ENCODE measurements at places on chromosomes 13 and 19.

DNA sequence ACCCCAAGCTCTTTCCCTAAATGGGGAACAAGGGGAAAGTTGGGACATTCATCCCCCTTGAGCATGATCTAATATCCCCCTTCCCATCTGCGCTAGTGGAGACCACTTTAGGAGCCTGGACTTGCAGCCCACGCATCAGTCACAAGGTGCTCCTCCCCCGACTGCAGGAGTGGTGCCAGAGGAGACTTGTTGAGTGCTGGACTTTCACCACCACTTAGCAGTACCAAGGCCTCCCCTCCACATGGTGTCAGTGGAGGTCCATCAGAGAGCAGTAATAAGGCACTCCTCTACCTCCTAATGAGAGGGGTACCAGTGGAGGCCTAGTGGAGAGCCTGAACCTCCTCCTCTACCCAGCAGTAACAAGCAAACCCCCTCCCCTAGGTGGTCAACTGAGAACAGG, 22.5 kb downstream of the CAB39L start:
- DNase-seq = no peak

- DNase-seq = no peak
Measured at GRCh38 chr13:41203810-41204209, 9.4 kb upstream of the KBTBD7 start.

GRCh38 chr13:29059800-29060199, 239.7 kb downstream of the MTUS2 start:
- DNase-seq = no peak

DNA sequence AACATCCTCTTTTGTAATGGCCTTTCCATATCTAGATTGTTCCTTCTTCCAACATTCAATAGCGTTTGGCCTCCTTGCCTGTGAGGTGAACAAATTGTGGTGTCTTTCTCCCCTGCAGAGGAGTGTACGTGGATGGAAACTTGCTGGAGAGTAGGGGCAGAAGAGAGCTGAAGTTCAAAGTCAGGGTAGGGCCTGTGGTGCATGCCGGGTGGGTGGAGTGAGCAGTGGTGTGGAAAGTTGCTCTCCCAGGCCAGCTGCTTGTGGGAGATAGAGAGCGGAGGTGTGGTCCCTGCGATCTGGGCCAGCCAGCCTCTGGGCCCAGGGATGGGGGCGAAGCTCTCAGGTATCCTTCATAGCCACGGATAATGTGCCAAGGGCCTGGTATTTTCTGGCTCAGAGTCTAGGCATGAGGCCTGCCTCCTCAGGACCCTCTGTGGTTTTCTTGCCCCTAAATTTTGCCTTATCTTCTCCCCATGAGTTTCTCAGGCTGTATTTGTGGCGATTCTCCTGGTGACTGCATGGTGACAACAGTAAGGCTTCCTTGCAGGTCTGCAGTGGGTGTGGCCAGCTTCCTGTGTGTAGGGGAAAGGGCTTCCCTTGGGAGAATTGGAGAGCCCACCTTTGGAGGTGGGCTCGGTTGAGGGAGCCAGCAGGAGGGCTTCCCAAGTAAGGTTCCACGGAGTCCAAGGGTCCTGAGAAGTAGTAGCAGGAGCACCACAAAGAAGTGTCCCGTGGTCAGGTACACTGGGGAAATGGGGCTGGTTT, 6.7 kb downstream of the RGCC start:
- no peak for DNase-seq

DNA sequence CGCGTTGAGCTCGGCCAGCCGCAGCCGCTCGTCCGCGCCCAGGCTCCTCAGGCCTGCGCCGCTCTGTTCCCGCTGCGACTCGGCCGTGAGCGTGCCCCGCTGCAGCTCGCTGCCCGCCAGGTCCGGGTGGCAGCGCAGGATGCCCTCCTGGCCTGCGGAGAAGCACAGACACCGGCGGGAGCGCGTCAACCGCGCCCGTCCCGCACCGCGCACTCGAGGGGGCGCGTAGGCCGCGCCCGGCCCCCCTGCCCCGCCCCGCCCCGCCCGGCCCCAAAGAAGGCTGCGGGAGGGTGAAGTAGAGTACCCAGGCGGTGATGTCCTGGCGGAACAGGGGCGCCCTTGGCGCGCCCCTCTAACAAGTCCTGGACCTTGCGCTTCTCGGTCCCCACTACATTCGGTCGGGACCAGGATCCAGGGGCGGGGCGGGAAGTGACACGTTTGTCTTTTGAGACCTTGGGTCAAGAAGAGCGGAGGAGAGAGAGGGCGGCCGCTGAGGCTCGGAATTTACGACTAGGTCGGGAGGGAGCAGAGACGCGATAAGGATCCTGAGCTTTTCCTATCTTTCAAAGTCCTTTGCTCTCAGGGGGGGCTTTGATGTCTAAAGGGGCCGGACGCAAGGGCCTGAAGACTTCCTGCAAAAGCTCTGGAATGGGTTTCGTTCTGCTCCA, 9.3 kb upstream of the CDX2 start:
- DNase-seq = no peak

GRCh38 chr13:99486996-99487395, 14.3 kb upstream of the TM9SF2 start:
- DNase-seq = no peak

DNA sequence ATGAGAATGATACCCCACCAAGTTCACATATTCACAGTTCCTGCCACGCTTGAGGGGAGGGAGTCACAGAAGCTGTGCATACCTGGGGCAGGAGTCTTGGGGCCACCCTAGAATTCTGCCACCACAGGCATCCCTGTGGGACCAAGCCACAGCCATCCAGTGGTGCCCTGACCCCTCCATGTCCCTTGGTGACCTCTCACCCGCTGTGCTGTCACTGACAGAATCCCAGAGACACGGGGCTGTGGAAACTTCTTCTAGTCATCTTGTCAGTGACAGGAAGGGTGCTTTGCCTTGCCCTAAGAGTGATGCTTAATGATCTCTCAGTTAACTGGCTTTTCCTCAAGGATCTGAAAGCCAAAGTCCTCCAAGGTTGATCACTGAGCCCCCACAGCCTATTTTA, 58.4 kb upstream of the UQCRFS1 start:
- no peak for DNase-seq

GRCh38 chr13:22538400-22538799, 642.4 kb upstream of the SGCG start:
- DNase-seq = no peak

DNA sequence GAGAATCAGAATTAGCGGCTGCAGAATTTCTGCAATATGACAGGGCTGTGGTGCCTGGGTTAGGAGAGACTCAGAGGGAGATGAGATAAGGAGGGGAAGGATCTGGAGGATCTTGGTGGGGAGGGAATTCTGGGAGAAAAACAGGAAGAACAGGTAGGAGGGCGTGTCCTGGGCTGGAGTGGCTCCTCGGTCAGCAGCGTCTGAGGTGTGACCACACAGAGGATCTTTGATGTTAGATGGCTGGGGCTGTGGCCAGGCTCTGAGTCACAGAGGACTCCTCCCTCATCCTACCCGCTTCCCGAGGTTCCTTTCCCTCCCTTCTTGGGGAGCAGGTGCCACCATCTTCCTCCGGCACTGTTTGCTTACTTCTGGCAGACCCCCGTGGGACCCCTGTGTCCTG, 6.4 kb upstream of the KLK6 start:
- DNase-seq = no peak

GRCh38 chr13:108448891-108449290, 179.4 kb downstream of the TNFSF13B start:
- DNase-seq = no peak

DNA sequence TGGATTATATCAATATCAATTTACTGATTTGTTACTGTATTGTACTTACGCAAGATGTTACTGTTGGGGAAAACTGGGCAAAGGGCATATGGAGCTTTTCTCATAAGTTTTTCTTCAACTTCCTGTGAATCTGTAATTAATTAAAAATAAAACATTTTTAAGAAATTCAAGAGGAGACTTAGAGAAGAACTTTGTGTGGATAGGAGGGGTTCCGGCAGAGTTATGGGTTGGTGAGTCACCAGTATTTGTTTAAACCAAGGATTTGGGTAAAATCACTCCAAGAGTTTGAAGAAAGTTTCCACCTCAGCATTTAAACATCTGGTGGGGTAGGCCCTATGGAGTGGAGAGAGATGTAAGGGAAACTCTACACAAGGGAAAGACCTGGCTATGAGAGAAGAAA, 379.6 kb downstream of the TSHZ3 start:
- DNase-seq = no peak

- DNase-seq = no peak
Measured at GRCh38 chr13:81184556-81185265, 843.8 kb upstream of the SPRY2 start.

DNA sequence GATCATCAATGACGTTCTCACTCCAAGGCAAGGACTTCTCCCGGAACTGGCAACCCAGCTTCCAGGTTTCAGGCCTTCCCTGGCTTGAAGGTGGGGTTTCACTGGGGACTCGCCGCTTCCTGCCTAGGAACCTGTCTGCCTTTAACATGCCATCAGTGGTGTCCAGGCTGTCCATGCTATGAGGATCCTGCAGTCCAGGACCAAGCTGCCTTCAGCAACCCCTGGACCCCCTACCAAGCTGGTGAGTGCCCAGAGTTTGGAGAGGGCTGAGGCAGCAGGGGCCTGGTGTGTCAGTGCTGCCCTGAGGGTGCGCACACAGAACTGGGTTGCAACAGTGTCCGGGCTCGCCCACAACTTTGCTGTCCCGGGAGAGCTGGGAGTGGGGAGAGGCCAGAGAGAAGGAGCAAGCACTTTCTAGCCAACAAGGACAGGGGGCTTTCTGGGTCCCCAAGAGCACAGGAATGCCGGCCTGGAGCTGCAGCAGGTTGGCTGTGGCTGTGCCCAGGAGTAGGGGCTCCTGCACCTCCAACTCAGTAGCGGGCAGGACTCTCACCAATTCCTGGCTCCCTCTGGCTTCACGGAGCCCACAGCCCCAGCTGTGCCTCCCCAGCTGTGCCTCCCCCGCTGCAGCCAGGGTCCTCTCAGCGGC, 1563.2 kb upstream of the MIR17HG start:
- no peak for DNase-seq

DNA sequence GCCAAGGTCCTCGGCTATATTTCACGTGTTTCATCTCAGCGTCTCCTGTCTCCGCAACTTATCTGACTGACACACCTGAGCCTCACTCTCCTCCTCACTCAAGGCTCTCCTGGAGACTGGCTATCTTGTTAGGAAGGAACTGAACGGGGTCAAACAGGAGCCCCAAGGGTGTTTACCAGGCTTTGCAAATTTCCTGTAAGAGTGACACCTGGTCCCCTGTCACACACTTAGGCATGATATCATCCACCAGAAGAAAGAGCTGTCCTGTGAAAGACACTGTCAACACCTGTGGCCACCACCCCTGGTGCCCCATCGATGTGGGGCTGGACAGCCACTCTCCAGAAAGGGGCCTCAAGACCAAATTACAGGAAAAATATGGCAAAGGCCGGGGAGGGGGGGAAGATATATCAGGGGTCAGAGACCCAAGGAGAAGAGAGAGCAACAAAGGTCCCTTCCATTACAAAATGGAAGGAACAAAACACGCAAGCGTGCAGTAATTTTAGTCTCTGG, 2.9 kb downstream of the CD70 start:
- no peak for DNase-seq

DNA sequence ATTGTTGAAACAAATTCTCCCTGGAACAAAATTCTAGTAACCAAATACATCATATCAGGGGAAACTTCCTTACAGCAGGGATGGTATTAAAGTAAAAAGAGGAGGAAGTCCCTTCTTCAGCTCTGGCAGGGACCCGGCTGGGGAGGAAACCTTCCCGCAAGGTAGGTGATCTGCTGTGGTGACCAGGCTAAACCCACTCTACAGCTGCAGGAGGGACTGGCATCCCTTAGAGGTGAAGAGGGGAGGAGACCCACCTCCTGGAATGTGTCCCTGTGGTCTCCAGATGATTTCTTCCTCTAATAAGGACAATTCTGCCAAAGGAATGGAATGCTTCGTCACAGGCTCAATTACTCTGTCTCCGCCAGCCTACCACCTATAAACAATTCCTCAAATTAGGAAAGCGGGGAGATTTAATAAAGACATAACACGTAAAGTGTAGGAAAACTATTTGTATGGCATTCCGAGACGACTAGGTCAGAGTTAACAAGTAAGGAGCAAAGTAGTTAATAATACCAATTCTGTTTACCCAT, 637 bp upstream of the PDS5B start:
- DNase-seq = no peak

DNA sequence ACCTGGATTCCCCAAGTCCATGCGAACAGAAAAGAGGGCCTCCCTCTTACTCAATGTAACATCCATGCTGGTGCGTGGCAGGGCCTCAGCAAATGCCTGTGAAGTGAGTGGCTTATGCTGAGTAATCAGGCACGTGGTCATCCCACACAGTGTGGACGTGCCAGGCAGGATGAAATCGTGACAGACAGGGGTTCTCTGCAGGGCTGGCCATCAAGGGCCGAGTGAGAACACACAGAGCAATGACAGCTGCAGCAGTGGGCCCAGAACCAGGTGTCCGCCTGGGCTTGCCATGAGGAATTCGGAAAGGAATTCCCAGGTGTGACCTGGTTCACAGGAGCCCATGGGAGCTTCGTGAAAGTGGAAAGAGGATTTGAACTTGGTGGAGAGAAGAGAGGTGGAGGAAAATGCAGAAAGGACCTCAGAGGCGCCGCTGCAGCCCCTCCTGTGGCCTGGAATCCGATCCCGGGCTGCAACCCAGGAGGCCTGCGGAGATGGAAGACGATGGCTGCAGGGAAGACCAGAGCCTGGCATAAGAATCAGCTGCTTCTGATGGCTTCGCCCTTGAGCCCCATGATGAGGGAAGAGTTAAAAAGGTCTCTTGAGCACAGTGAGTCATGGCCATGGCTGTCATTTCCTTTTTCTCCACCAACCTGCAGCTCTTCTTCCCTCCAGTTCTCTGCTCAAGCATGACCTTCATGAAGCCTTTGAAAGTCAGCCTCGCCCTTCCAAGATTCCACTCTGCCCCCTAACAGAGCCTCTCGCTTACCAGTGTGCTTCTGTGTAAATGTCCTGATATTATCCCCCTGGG, 34.6 kb upstream of the SOX1 start:
- DNase-seq = no peak

DNA sequence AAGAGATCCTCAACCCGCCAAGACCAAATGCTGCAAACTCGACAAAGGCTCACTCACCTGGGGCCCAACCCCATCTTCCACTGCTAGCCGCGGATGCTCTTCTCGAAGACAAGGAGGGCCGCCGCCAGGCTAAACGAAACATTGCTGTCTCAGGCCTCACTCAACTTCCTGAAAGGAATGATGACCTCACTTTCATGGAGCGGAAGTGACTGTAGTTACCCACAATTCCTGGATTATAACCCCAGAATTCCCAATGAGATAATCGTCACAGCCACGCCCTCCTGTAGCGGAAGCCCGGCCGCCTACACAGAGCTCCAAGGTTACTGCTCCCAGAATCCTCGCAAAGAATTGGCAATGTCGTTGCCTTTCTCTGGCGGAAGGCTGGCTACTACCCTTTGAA, 10.5 kb upstream of the ZNF112 start:
- DNase-seq = no peak

All from stimulated activated CD4-positive, alpha-beta T cell treated with anti-CD3 and anti-CD28 coated beads, TNF-alpha, amount 100 ng/mL, for 4 hours (primary cell).